ENCODE measurements at places on chromosomes 12 and 14. TPM values are rescaled to one million over a fixed set of nuclear protein-coding genes. Genes with fewer than 3 reads are reported as not detected.
A peak's percentile ranks its signal among the peaks of the same experiment; 100 is the strongest.

Gene PKP2
- total RNA-seq, result 85.8 TPM

Gene SIRT4
- not detected for total RNA-seq

Gene TRPV4
- total RNA-seq, result 1.8 TPM

Gene CORO1C
- 241 TPM for total RNA-seq

Gene ESRRB
- not detected for total RNA-seq

Gene FSCB
- total RNA-seq, result not detected

Gene CLEC7A
- 20.1 TPM for total RNA-seq

Gene HPD
- total RNA-seq, result 0.73 TPM

DNA sequence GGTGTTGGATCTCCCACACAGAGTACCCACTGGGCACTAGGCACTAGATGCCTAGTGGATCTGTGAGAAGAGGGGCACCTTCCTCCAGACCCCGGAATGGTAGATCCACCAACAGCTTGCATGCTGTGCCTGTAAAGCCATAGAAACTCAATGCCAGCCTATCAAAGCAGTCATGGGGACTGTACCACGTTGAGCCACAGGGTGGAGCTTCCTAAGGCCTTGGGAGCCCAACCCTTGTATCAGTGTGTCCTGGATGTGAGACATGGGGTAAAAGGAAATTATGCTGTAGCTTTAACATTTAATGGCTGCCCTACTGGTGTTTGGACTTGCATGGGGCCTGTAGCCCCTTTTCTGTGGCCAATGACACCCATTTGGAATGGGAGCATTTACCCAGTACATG lies 1024.9 kb downstream of the TMEM121 start:
- DNase-seq, result no peak

GRCh38 chr14:57811998-57812546 lies 53.8 kb downstream of the SLC35F4 start:
- DNase-seq, result no peak

DNA sequence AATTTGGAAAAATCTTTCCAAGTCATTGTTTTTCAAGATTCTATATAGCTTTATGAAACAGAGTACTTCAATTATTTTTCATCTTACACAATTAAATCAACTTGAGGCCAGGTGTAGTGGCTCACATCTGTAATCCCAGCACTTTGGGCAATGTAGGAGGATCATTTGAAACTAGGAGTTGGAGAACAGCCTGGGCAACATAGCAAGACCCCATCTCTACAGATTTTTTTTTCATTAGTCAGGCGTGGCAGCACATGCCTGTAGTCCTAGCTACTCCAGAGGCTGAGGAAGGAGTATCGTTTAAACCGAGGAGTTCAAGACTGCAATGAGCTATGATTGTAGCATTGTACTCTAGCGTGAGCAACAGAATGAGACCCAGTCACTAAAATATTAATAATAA lies 72.9 kb downstream of the BMP4 start:
- no peak for DNase-seq

GRCh38 chr12:89697296-89697695 lies 11.3 kb downstream of the ATP2B1 start:
- DNase-seq, result no peak

- DNase-seq, result no peak
Measured at GRCh38 chr12:31524791-31525495, 66.0 kb downstream of the DENND5B start.

DNA sequence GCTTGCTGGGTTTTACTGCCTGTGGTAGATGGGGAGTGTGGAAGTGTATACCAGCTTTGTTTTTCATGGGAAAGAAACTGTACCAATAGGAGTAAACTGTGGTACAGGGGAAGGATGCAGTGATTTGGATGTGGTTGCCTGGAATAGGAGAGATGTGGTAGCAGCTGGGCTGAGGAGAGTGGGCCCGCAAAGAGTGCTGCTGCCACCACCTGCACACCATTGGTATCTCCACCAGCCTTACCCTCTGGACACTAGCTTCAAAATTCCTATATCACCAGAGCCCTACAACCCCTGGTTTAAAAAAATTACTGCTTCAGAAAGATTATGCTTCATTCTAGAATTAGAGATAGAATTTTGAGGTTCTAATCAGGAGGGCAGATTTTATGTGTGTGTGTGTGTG lies 53.6 kb downstream of the AKAP6 start:
- peak; percentile 45 for DNase-seq

GRCh38 chr14:36362648-36363047 lies 42.2 kb upstream of the MBIP start:
- no peak for DNase-seq

- DNase-seq, result no peak
Measured at GRCh38 chr12:78672033-78672432, 192.5 kb upstream of the SYT1 start.

DNA sequence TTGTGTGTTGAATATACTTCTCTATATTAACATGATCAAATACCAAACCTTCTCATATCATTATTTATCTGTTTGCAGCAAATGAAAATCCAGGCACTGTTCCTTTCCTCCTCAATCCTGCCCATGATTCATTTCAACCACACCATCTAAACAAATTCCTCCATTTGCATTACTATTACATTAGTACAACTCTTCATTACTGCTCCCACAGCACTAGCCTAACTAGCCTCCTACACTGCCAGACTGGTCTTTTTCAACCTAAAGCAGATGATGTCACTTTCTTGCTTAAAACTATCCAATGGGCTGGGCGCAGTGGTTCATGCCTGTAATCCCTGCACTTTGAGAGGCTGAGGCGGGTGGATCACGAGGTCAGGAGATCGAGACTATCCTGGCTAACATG lies 117.3 kb upstream of the MYF6 start:
- DNase-seq, result no peak

GRCh38 chr12:63888908-63889635 lies 44.6 kb downstream of the SRGAP1 start:
- DNase-seq, result no peak

GRCh38 chr12:95099270-95099790 lies 25.9 kb upstream of the NR2C1 start:
- no peak for DNase-seq

GRCh38 chr12:90207799-90208198 lies 499.2 kb upstream of the ATP2B1 start:
- DNase-seq, result no peak

- peak; percentile 68 for DNase-seq
Measured at GRCh38 chr14:55125403-55125802, 3.6 kb upstream of the LGALS3 start.

DNA sequence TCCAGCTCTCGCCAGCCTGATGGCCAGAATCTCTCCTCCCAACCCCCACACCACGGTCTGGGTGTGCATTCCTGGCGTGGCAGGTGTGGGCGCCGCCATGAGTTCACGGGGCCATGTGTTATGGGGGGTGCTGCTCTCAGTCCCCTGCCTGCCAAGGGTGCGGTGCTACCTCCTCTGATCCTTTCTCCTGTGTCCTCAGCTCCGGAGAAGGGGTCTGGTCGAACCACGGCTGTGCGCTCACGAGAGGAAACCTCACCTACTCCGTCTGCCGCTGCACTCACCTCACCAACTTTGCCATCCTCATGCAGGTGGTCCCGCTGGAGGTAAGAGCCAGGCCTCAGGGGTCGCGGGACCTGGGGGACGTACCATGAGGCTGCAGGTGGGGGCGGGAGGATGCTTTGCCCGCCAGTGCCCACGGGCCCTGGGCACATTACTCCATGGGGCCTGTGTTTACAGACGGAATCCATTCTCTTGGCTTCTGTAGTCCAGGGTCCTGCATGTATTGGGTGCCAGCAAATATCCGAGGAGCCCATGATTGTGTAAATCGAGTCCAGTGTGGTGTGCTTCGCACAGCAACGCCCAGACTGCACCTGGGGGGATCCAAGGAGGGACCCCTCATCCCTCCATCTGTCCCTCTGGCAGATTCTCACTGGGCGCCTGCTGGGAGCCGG lies 130.8 kb downstream of the ADGRD1 start:
- DNase-seq, result no peak

GRCh38 chr14:68679746-68680467 lies 113.0 kb downstream of the ZFP36L1 start:
- peak; percentile 53 for DNase-seq

DNA sequence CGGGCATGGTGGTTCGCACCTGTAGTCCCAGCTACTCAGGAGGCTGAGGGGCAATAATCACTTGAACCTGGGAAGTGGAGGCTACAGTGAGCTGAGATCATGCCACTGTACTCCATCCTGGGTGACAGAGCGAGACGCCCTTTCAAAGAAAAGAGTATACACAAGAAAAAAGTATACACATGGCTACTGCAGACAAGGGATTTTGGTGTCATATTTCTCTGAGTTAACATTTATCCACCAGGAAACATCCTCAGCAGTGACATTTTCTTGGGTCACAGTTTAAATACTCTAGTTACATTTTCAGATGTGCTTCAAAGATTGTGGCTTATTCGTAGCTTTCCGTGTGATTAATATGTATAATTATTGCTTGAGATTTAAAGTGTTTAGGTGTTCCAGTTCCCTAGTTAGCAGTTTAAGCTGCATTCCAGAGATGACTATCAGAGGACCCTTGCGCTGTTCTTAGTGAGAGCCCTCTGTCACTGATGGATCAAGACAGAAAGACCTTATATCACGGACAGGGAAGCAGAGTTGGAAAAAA lies 4.7 kb upstream of the PPP2R5E start:
- no peak for DNase-seq

DNA sequence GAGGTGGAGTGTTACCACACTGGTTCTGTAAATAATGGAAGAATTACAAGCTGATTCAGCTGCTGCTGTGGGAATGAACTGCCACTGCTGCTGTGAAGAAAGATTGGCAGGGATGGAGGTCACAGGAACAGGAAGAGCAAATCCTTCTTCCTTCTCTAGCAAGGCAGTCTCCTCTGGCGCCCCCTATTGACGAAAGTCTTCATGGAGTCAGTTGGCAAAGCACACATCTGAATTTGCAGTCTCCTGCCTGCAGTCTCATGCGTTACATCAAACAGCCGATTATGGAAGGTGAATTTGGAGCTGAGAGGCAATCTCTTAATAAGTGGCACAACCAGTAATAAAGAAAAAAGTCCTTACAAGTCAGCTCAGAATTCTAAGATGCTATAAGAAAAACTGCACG lies 106.0 kb upstream of the TMTC1 start:
- peak; percentile 38 for DNase-seq

GRCh38 chr12:4392223-4392742 lies 12.8 kb upstream of the FGF23 start:
- peak; percentile 53 for DNase-seq

- no peak for DNase-seq
Measured at GRCh38 chr14:43900173-43900655, 606.9 kb downstream of the FSCB start.

GRCh38 chr14:22939684-22940083 lies 10.5 kb upstream of the PRMT5 start:
- DNase-seq, result no peak

DNA sequence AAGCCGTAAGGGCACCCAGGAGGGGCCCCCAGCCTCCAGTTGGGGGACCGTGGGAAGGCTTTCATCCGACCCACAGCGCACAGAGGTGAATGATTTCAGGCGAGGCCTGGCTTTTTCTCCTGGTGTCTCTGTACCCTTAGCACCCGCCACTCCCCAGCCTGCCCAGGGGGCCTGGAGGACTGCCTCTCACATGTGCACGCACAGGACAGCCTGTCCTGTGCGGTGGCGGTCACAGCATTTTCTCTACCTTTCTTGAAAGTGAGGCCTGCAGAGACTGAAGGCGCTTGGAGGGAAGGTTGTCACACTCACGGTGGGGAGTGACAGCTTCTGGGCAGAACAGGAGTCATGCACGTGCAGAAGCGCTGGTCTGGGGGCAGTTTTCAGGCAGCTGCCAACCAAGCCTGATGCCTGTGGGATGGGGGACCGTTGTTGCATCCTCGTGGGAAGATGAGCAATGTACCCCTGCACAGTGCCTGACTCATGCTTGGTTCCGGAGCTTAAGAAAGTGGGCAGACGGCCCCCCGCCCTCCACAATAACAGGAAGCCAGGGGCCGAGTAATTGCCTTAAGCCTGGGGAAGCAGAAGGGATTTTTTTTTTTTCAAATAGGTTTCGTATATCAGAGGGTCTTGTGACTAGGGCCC lies 148.1 kb downstream of the TSPAN9 start:
- DNase-seq, result no peak

GRCh38 chr14:22865424-22866405 lies 5.8 kb upstream of the LRP10 start:
- DNase-seq, result no peak

- DNase-seq, result no peak
Measured at GRCh38 chr14:54312166-54312801, 84.5 kb upstream of the CDKN3 start.

GRCh38 chr12:388541-389141 lies 479 bp downstream of the KDM5A start:
- peak; percentile 72 for DNase-seq

GRCh38 chr12:47988073-47989022 lies 15.9 kb downstream of the COL2A1 start:
- no peak for DNase-seq

- DNase-seq, result no peak
Measured at GRCh38 chr14:104513641-104514046, 65.9 kb upstream of the C14orf180 start.

GRCh38 chr12:100329800-100330199 lies 27.1 kb upstream of the SLC17A8 start:
- DNase-seq, result no peak

DNA sequence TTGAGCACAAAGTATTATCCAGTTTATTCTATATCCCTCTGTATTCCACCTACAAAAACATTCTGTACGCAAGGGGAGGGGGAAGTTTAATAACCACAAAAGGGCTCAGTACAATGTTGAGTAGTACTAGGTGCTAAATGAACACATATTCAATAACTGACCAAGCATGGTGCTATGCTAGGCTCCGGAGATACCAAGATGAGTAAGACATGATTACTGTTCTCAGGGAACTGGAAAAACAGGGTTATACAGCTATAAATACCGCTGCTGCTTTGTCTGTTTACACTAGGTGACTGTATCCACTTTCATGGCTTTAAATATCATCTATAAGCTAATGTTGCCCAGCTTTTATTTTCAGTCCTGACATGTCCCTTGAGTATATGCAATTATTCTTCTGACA lies 135.8 kb downstream of the INSM2 start:
- no peak for DNase-seq

DNA sequence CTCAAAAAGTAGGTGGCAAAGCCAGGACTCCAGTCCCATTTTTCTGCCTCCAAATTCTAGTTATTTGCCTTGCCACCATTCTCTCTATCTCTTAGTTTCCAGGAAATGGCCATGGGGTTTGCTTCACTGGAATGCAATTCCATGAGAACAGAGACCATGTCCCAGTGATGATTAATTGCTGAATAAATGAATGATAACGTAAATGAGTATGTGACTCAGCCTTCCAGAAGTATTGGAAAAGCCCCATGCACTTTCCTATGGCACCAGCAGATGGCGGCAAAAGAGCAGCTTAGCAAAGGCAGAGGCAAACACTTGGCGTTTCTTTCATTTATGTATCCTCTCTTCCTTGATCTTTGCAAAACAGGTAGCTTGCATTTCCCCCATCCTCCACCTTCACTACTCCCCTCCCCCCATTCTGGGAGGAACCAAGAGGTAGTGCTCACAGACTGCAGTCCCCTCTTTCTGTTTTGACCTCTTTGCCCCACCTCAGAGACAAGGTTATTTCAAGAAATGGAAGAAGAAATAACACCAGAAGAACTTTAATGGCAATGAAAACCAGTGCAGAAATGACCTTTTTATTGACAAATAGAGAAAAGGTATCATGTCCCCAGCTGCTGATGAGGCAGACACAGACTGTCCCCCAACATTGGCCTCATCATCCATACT lies 21.3 kb downstream of the TBX3 start:
- peak; percentile 91 for DNase-seq

All from stomach (tissue), 19 donors.